ENCODE measurements at places on chromosomes 1 and 21.

DNA sequence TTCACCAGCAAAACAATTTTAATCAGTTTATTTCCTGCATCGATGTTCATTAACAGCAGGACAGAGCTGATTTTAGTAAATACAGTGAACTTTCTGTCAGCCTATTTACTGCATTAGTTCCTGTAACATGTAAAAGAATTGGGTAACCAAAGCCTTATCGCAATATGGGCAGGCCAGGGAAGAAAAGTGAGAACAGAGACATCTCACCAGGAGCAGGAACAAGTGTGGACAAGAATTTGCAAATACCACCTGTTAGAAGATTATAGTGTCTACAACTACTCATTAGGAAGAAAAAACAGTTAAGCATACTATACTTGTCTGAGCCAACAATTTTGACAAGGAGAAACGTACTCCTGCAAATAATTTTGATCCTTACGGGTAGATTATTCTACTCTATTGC lies 1293.9 kb downstream of the PLA2G4A start:
- no peak for DNase-seq

- no peak for DNase-seq
These were observed 85.4 kb downstream of the HSF2BP start for GRCh38 chr21:43573921-43574320.

DNA sequence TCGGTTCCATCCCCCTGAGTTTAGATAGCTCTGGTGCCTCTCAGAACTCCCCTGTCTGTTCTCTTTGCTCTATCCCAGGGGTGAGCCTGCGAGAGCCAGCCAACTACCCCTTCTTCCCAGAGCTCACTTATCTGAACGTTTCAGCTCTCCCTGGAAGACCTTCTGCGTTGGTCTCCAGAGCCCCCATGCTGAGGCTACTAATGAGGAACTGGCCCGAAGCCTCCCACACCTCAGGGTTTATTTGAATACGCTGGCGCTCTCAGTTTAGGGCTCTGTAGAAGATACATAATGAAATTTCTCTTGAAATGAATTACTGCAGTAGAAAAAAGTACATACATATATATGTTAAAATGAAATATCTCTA lies 43.5 kb downstream of the TCEANC2 start:
- DNase-seq, result no peak

DNA sequence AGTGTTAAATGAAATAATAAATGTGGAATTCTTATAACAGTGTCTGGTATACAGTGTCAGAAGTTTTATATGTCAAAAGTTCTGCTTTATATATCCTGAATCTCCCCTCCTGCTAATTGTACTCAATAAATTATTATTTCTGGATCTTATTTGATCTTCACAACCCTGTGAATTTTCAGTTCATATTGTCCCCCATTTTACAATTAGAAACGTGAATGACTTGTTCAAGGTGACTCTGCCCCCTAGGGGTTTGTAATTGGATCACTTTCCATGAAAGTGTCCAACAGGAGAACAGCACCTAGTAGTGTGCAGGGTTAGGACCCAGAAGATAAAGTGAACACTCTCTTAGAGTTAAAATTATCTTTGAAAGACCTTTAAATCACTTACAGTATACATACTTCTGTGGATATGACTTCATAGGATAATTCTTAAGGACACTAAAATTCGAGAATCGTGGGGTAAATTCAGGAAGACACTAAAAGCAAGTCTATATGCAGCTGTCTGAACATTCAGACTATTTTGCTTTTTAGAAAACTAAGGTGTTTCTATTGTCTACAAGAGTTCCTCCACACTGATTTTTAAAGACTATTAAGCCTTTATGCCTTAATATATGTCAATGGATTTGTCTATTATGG lies 4.5 kb upstream of the DDR2 start:
- DNase-seq, result no peak

- DNase-seq, result no peak
These were observed 42.9 kb downstream of the CRYAA start for GRCh38 chr21:43211760-43212115.

- DNase-seq, result no peak
These were observed 23.5 kb downstream of the PLA2G2D start for GRCh38 chr1:20095564-20096434.

DNA sequence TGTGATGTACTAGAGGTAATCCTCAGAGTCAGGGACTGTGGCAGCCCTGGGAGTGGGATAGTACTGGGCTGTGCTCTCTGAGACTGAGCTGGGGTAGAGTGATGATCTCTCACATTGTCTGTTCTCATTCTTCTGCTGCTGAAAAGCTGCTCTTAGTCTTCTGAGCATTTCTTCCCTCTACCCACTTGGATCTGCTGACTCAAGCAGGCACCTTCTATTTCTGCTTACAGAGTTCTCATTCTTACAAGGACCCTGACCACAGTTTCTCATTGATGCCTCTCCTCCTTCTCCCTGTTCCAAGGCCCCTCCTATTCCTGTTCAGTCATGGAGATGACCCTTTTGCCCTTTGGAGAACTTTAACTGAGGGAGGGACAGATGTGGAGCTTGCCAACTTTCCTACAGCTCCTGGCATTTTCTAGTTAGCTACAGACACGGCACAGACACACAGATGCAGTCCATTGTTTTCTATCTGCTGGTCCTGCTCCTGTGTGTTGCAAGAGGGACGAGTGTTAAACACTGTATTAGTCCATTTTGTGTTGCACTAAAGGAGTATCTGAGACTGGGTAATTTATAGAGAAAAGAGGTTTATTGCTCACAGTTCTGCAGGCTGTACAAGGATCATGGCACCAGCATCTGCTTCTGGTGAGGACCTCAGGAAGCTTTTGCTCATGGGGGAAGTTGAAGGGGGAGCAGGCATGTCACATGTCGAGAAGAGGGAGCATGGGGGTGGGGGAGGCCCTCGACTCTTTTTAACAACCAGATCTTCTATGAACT lies 12.3 kb downstream of the MAPKAPK2 start:
- DNase-seq, result no peak

GRCh38 chr1:90068611-90069280 lies 73.8 kb downstream of the ZNF326 start:
- DNase-seq, result no peak

DNA sequence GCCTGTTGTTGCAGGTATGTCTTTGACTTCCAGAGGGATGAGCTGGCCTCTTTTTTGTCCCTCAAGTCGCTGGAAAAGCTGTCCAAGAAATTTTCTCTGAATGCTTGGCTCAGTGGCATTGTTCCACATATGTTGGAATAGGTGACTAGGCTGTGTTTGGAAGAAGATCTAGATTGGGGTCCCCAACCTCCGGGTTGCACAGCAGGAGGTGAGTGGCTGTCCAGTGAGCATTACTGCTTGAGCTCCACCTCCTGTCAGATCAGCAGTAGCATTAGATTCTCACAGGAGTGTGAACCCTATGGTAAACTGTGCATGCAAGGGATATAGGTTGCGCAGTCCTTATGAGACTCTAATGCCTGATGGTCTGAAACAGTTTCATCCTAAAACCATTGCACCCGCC lies 18.1 kb downstream of the BACH1 start:
- no peak for DNase-seq

DNA sequence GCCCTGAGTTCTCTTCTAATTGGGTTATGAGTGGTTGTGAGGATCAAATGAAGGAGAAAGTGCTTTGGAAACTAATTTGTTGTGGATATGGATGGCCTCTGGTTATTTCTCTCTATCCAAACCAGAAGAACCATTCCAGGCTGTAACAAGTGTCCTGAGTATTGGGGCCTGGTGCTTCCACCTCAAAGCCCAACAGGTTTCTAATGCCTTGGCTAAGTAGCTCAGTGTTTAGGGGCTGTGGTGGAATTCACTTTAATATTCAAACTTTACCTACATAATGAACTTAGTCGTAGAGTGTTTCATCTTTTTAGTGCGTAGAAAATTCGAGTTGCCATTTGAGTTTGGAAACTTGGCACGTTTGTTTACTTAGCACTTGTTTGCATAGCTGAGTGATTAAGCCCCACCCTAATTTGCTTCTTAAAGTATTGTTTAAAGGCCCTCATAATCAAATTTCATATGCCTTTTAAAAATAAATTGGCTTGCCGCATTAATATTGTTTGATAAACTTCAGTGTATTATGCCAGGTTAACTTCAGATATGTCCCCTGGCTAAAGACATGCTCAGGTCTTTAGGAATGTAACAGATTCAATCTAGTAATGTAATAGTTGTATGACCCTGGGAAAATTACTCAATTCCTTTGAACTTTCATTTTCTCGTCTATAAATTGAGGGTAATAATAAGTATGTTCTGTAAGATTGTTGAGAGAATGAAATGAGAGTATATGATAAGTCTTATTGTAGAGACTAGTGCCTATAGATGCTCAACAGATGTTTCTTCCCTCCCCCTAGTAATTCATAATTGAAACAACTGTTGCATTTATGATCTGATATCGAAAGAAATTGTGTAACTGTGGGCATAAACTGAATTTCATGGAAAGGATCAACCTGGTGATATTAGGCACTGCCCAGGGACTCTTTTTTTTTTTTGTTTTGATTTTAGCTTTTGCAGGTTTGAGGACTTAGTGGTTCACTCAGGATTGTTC lies 1.6 kb downstream of the AGO4 start:
- no peak for DNase-seq

DNA sequence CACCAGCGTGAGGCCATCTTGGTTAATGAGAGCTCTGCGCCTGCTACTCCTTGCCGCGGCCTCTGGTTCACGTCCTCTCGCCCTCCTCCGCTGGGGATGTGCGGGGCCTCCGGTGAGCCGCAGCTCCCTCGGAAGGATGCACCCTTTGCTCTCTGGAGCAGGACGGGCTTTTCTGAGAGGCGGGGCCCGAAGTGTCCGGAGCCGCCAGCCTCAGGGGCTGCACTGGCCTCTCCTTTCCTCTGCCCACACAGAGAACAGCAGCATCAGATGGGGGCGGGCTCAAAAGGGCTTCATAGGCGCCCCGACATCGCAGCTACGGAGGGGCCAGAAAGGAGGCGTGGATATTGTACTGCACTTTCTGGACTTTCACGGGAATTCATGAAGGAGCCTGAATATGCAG lies 284.7 kb downstream of the CAMTA1 start:
- no peak for DNase-seq

- DNase-seq, result no peak
These were observed 169.6 kb downstream of the DISC1 start for GRCh38 chr1:231796141-231796540.

- no peak for DNase-seq
These were observed 140.8 kb upstream of the RAB4A start for GRCh38 chr1:229130028-229130668.

- no peak for DNase-seq
These were observed 12.9 kb downstream of the KIAA1614 start for GRCh38 chr1:180925471-180926051.

- DNase-seq, result no peak
These were observed 24.9 kb downstream of the KCNQ4 start for GRCh38 chr1:40808444-40808843.

- DNase-seq, result peak; percentile 94
These were observed 38.6 kb downstream of the BRINP2 start for GRCh38 chr1:177209357-177209756.

DNA sequence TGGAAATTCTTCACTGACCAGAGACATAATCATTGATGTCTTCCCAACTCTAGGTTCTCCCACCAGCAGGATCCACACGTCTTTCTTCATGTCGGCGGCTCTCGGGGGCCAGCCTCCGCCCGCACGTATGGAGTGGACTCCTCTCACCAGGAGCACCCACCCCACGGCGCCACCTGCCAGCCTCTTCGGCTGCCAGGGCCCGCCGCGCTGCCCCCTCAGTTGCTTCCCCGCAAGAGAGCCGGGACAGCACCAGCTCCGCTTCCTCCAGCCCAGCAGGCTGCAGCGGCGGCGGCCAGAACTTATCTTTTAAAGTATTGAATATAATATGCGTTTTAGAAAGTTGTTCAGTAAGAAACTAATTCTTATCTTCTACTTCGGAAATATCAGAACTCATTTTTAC lies 273.5 kb downstream of the LIPI start:
- no peak for DNase-seq

DNA sequence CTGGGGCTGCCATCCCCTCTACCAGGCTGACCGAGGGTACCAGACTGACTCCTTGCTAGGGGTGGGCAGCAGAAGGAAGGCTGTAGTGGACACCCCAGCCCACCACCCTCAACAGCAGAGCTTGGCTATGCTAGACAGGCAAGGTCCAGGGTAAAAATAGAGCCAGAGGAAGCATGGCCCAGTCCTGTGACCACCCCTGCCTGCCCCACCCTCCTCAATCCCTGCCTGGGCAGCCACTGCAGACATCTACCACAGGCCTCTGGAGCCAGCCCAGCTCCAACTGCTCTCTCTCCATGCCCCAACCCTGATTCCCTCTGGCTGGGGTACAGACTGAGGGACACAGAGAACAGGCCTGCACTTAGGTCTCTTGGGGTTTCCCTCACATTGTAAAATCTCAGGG lies 1.7 kb downstream of the S100A1 start:
- no peak for DNase-seq

- DNase-seq, result no peak
These were observed 2.6 kb downstream of the NAXE start for GRCh38 chr1:156594190-156594589.

DNA sequence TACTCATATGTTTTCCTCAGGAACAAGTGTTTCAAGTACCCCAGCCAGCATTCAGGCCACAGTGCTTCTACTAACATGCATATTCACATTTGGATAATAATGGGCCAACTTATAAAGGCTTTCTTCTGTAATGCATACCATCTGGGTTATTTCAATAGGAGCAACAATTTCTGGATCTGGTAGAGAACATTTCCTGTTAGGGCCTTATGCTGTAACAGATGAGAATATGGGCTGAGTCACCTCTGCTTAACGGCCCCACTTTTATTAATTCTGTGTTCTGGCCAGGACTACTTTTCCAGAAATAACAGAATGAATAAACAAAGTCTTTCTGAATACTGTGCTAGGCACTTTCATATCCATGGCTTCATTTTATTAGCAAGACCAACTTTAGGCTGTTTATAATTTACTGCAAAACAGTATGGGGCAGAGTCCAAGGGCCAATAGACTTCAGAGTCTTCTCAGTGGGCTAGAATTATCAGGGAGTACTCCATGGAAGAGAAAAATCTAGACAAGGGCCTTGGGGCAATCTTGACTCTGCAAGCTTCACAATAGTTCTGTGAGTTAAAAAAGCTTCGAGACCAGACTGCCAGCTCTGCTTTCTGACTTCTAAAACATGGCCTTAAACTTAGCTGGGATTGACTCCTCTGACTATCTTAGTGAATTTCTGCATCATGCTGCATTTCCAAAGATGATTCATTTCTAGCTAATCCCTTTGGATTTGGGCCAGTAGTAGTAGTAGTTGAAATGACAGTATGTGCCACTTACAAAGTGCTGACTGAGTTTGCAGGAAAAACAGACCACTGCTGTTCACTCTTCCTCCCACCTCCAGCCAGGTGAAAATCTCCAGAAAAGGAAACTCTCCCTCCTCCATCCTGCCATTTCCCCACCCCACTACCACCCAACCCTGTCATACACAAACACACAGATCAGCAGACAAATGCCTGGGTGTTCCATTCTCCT lies 8.2 kb upstream of the SSX2IP start:
- peak; percentile 78 for DNase-seq

DNA sequence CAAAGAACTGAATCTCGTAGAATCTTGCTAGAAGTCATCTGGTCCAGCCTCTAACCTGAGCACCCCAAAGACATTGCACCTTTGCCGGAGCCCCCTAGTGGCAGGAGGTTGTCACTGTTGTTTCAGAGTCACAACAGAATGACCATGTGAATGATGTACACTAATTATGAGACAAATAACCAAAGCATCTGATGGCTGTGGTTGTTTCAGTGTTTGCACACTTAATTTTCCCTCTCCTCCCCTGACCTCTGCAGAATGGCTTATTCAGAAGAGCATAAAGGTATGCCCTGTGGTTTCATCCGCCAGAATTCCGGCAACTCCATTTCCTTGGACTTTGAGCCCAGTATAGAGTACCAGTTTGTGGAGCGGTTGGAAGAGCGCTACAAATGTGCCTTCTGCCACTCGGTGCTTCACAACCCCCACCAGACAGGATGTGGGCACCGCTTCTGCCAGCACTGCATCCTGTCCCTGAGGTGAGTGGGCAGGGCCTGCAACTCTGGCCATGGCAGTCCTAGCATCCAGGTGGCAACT lies 26.4 kb downstream of the TRAF5 start:
- DNase-seq, result no peak
